ENCODE measurements at places on chromosomes 2 and 18. TPM values are rescaled to one million over a fixed set of nuclear protein-coding genes. Genes with fewer than 3 reads are reported as not detected.

DNA sequence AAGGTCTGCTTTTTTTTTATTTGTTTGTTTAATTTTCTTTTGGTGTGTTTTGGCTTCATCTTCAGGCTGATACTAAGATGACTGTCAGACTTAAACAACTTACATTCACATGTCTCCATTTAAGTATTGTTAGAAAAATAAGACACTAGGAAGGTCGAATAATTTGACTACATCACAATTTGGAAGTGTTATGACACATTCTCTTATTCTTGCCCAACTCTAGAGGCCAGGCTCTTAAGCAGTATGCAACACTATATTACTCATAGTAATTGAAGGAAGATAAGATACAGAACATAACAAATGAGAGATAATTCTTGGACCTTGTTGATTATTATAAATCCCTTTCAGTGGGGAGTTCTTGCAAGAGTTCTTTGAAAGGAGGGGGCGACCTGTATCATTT, 295.3 kb upstream of the COL3A1 start:
- DNase-seq = peak; percentile 93

GRCh38 chr2:31322371-31322770, 88.4 kb downstream of the EHD3 start:
- DNase-seq = peak; percentile 31

DNA sequence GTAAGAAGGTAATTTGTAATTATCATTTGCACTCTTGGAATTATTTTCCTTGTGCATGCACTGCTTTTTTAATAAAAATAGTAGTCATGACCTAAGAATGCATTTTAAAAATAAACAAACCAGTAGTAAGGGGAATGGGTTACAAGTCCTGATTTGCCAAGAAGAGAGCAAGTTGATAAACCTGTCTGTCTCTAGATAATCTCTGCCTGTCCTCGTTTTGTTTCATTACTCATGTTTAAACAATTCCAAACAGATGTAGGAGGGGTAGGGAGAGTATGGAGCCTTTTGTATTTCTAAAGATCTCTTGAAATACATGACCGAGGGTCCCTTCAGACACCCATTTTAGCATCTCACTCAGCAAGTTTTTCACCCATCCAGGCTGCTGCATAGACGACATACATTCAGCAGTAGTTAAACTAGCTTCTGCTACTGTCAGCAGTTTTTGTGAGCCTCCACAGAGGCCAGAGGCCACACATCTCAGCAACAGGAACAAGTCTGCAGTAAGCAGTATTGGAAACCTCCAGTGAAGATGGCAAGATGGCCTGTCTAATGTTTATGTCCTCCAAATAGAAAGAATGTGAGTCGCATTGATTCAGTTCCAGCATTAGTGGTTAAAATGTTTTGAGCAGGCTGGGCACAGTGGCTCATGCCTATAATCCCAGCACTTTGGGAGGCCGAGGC, 2.3 kb upstream of the EXOC6B start:
- DNase-seq = peak; percentile 87

- DNase-seq = no peak
Observed at GRCh38 chr2:167637741-167638140, 609.7 kb downstream of the STK39 start.

- DNase-seq = no peak
Observed at GRCh38 chr2:204585930-204586329, 40.7 kb downstream of the PARD3B start.

DNA sequence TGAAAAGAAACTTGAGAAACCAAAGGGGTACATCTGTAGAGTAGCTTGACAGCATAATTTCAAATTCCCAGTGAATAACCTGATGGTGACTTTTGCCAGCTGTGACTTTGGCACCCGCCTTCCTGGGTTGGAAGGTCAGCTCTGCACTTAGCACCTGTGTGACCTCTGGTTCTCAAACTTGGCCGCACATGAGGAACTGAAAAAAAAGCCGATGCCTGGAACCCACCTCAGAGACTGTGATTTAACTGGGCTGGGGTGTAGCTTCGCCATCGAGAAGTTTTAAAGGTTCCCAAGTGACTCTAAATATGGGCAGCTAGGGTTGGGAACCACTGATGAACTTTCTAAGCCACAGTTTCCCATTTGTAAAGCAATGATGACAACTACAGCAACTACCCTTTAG, 6.5 kb downstream of the EFEMP1 start:
- DNase-seq = no peak

GRCh38 chr2:113357071-113357470, 78.3 kb upstream of the PAX8 start:
- DNase-seq = no peak

- DNase-seq = no peak
Observed at GRCh38 chr18:62556397-62556796, 33.6 kb downstream of the ZCCHC2 start.

DNA sequence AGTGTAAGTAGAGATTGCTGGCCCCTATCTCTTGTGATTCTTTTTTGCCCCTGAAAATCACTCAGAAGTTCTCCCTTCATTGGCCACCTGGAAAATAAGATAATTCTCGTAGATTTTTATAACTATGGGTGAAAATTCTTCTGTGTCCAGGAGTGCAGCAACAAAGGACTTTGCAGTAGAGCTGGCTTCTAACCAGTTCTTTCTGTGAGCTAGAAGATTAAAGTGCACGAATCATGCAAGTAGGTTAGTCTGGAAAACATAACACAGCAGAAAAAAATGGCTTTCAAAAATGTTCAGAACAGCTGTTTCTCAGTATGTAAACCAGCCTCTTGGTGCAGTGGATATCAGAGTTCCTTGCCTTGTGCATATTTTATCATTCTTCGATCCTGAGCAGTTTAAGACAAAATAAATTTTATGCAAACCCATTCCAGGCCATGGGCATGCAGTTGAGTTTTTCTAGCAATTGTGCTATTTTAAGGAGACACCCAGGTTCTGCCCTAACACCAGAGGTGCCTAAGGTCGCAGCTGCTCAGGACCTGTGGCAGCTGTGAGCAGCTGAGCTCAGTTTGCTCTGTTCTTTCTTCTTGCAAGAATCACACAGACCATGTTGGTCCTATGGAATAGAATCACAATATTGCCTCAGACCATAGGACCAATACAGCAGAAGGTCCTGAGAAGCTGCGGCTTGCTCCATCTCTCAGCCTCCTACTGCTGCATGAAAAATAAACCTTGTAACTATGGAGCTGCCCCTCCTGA, 80.9 kb upstream of the BCL2L11 start:
- DNase-seq = no peak

GRCh38 chr2:77479395-77479794, 42.8 kb downstream of the LRRTM4 start:
- no peak for DNase-seq

- DNase-seq = no peak
Observed at GRCh38 chr18:56565046-56565445, 73.3 kb downstream of the TXNL1 start.

- DNase-seq = no peak
Observed at GRCh38 chr2:177633910-177634294, 241.3 kb downstream of the AGPS start.

- DNase-seq = no peak
Observed at GRCh38 chr2:231371430-231372054, 24.0 kb upstream of the B3GNT7 start.

DNA sequence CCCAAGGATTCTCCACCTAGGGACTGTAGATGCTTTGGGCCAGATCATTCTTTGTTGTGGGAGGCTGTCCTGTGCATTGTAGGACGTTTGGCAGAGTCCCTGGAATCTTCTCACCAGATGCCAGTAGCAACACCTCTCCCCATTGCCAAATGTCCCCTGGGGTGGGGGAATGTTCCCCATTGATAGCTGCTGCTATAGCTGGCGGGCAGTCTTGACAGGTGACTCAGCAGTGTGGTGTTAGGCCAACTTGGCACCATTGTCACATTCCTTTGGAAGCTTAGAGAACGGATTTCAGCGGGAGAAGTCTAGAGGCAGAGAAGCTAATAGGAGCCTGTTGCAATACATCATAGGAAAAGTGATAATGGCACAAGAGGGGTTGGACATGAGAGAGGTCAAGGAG, 495.7 kb upstream of the SMIM21 start:
- peak; percentile 1 for DNase-seq

DNA sequence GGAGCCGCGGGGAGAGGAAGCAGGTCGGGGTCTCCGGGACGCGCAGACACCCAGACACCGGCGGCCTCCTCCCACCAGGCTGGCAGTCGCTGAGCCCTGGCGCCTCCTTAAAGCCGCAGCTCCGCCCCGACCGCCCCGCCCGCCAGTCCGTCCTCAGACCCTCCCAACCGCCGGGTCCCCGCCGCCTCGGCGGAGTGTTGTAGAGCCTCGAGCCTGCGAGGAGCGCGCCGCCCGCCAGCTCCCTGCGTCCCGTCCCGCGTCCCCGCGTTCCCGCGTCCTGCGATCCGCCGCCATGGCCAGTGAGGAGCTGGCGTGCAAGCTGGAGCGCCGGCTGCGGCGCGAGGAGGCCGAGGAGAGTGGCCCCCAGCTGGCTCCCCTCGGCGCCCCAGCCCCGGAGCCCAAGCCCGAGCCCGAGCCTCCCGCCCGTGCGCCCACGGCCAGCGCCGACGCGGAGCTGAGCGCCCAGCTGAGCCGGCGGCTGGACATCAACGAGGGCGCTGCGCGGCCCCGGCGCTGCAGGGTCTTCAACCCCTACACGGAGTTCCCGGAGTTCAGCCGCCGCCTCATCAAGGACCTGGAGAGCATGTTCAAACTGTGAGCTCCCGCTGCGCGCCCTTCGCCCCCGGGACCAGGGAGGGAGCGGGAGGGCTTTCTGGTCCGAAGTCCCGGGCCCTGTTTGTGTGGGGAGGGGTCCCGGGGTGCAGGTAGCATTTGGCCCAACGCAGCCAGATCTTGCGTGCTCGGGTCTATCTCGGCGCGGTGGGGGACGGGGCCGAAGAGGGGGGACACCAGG, at the start of gene EFHD1:
Gene EFHD1, plus strand, starts transcription at position 192 of the 793 bp plus-strand sequence. Its CDS starts 101 bp downstream, at position 293.
- peak; percentile 78 for DNase-seq

- no peak for DNase-seq
Observed at GRCh38 chr18:48743886-48744285, 205.1 kb downstream of the CTIF start.

DNA sequence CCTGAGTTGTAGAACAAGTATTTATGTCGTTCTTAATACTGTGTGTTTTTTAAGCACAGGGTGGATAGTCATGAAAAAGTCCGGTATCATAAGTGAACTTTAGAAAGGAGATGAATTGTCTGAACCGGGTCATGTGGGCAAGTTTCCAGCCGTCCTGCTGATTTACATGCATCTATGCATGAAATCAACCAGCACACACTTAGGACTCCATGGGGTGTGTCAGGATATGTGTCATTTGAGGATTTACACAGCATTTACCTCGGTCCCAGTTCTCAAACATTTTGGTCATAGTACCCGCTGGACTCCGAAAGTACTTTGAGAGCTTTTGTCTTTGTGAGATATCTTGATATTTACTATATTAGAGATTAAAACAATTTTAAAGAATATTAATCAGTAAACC, 47.5 kb upstream of the TWSG1 start:
- DNase-seq = no peak

GRCh38 chr18:58177896-58178470, 134.0 kb downstream of the NEDD4L start:
- DNase-seq = peak; percentile 76

GRCh38 chr2:64406407-64406774, 47.6 kb upstream of the LGALSL start:
- no peak for DNase-seq

GRCh38 chr2:213199871-213200270, 48.5 kb upstream of the IKZF2 start:
- peak; percentile 50 for DNase-seq

DNA sequence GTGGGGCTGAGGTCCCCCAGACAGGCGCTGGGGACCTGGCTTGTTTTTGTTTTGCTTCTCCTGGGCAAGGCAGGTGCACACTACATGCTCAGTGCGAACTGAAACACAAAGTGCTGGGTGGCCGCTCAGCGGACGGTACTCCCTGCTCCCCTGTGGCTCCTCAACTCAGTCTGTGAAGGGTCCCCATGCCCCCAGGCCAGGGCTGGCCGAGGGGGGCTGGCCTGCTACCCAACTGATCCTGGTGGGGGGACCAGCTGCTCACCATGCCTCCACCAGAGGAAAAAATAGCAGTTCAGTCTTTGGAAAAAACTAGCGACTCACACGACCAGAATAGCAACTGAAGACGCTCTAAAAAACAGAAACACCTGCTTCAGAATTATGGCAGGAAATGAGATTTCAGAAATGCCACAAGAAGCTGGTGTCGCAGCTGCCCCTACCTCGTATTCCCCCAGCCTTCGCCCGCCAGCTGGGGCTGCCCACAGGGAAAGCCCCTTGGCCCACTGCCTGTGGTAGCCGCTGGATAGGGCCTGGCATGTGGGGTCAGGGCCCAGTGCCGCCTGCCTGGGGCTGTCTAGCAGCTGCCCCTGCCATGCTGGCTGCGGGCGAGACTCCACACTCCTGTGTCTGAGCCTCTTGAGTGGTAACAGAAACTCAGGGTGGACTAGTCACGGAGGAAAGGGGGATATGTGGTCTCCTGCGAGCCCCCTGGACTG, 43.7 kb downstream of the MEX3C start:
- DNase-seq = no peak

GRCh38 chr2:98085649-98086048, 1.3 kb upstream of the VWA3B start:
- DNase-seq = no peak

DNA sequence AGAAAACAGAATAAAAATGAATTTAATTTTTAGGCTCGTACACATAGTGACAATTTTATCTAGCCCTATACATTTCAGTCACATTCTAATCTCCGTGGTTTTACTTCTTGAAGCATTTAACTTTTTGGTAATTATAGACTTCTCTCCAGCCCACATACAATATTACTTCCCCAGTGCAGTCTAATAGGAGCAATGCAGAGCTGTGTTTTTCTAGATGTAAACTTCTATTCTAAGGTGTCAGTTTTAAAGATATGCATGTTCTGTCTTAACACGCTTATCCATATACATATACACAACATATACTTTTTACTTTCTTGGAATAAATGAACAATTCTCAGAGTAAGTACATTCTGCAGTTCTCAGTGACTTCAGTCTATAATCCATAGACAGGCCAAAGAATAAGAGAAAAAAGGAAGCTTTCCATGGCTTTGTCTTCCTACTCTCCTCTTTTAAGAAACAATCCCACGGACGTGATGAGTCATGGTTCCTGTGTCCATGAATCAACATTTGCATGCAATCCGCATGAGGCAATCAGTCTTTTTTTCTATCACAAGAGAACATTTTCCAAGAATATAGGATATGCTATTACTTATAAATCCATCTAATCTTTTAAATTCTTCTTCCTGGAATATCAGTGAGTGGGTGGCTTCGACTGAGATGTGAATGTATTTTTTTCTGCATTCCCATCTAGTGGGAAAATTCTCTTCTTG, 42.8 kb downstream of the CCDC102B start:
- peak; percentile 97 for DNase-seq

PTPN2 gene
- 19.3 TPM for total RNA-seq

ARID5A gene
- 9.5 TPM for total RNA-seq

ZAP70 gene
- not detected for total RNA-seq

UGT1A10 gene
- total RNA-seq = not detected

GAREM2 gene
- 0.97 TPM for total RNA-seq

REG3A gene
- not detected for total RNA-seq

BMP10 gene
- total RNA-seq = not detected

CNOT9 gene
- total RNA-seq = 69.6 TPM

MZT2A gene
- 52.7 TPM for total RNA-seq

AQP12B gene
- total RNA-seq = not detected

All from fibroblast of villous mesenchyme (primary cell).